Activated CD8-positive, alpha-beta memory T cell treated with anti-CD3 and anti-CD28 coated beads for 1 hour (primary cell): ENCODE measurements at places on chromosomes 5 and 9.
A peak's percentile ranks its signal among the peaks of the same experiment; 100 is the strongest.

GRCh38 chr9:114284316-114285060, 38.4 kb upstream of the ORM1 start:
- DNase-seq, result no peak

DNA sequence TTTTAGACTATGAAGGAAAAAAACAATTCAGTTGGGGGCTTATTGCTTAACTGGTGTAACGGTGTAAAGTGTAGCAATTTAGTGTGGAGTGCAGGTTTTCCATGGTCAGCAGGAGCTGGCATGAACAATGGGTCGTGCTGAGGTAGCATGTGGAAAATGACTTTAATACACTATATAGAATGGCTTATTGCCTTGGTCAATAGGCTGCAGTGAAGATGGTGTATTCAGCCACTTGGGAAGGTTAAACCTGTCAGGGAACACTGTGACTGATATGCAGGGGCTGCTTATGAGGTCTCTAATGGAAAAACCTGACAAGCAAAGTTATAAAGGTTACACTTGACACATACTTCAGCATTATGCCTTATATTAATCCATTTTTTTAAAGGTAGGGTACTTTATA, 764.7 kb upstream of the ARRDC3 start:
- no peak for DNase-seq

GRCh38 chr5:98105681-98106080, 667.8 kb upstream of the RGMB start:
- no peak for DNase-seq

DNA sequence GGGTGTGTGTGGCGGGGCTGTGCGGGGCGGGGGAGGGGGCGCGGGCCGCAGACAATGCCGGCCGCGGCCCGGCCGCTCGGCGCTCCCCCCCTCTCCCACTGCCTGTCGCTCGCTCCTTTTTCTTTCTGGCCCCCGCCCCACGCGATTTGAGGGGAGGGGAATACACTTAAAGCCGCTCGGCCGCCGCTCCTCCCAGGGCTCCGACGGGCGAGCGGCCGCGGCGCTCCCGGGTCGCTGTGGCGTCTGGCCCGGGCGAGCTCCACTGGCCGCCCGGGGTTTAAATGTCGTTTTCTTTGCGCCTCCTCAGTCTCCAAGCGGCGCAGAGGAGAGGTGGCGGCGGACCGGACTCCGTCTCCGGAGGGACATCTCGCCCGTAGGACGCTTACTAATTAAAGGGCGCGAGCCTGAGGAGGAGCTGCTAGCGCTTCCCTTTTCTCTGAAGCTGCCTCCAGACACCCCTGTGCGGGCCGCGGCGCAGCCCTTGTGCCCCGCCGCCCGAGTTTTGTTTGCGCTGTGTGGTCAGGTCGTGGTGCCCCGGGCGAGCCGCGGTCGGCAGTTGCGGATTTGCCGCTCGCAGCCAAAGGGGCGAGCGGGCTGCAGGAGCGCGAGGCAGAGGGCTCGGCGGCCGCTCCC, 1.4 kb downstream of the ZSWIM6 start:
- DNase-seq, result no peak

- DNase-seq, result no peak
These were observed 56.6 kb downstream of the NDUFS4 start for GRCh38 chr5:53616939-53617549.

GRCh38 chr9:131098391-131099101, 2.2 kb downstream of the AIF1L start:
- no peak for DNase-seq

- DNase-seq, result no peak
These were observed 112.4 kb downstream of the CETN3 start for GRCh38 chr5:90297045-90297764.

DNA sequence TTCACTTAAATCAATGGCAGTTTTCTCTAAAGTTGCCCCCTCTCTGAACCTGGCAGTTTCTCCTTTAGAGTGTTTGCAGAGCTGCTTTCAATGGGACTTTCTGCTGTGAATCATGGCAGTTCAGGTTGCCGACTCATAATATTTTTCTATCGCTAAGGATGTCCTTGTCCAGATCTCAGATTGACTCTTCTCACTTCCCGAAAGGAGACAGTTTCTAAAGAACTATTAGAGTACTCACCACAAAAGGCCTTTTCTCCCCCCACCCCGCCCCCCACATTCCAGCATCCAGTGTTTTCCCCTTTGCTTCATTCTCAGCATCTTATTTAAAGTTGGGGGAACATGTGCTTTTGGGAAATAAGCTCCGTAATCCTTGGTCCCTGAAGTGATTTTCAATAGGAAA, 443.5 kb upstream of the KLF4 start:
- DNase-seq, result no peak

- DNase-seq, result no peak
These were observed 973 bp downstream of the PLPPR1 start for GRCh38 chr9:101029315-101030085.

DNA sequence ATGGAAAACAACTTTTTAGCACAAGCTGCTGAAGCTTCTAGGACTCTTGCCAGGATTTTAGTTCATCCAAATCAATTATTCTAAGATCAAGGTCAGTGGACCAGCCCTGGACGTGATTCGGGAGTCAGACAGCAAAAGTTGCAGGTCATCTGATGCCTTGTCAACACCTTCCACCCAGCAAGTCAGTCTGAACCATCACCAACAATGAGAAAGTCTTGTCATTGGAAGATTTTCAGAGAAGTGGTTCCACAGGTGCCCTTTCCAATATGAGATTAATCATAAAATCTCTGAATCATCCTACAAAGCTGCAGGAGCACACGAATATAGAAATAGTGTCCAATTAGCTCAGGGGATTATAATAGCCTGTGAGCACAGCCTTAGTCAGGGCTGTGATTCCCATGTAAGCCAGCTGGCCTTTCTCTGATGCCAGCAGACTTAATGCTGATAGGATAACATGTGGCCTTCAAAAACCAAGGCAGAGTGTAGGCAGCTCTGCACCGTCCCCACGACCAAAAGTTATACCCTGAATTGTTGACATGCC, 445.0 kb upstream of the TRPC7 start:
- DNase-seq, result no peak

GRCh38 chr5:142295960-142296860, 28.6 kb downstream of the SPRY4 start:
- DNase-seq, result no peak

GRCh38 chr9:84374013-84374412, 33.5 kb upstream of the SLC28A3 start:
- DNase-seq, result no peak

- DNase-seq, result no peak
These were observed 564.8 kb downstream of the ACTL7B start for GRCh38 chr9:108290839-108291585.

- no peak for DNase-seq
These were observed 14.6 kb upstream of the ARSI start for GRCh38 chr5:150317048-150318003.

DNA sequence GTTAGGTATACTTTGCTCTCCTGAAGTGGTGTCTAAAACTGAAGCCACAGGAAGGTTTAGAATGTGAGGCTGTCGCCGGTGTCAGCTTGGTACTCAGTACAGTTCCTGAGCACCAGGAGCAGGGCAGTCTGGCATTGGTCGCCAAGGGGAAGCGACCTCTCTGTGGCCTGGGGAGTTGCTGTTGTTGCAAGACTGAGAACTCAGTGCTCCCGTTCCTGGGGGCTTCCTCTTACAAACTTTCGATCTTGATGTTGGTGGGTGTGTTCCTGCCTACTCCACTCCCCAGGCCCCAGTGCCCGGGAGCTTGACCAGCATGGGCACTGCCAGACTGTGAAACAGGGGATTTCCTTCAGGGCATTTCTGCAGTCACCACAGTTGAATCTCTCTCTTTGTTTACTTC, 52.4 kb upstream of the PPARGC1B start:
- no peak for DNase-seq

DNA sequence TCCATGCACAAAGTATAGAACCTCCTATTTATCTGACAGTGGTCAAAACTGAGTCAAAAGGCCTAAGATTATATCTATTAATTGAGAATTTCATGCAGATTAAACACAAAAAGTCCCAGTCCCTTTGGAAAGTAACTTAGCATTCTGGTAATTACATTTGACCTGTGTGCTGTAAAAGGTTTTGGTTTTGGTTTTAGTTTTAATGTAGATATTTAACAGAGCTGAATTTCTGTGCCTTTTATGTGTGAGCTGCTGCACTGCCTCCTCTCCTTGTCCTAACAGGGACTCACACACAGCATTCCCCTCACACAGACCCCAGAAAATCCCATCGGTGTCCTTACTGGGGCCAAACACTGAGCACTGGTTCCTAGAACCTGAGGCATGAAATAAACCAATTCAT, 31.0 kb upstream of the FSD1L start:
- no peak for DNase-seq

DNA sequence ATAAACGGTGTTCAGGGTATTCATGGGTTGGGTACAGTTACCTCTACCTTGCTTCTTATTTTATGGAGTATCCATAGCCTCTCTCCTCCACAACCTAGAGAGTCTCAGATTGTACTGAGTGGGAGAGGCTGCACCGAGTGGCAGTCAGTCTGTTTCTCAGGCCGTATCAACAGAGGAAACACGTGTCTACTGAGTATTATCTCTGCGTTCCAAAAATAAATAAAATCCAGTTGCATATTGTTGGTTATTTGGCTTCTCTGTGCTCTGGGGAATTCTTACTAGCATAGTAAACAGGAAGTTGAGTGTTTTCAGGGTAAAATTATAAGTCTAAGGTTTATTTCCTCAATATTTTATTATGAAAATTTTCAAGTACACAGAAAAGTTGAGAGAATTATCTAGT, 231.0 kb downstream of the ARHGEF28 start:
- DNase-seq, result no peak

DNA sequence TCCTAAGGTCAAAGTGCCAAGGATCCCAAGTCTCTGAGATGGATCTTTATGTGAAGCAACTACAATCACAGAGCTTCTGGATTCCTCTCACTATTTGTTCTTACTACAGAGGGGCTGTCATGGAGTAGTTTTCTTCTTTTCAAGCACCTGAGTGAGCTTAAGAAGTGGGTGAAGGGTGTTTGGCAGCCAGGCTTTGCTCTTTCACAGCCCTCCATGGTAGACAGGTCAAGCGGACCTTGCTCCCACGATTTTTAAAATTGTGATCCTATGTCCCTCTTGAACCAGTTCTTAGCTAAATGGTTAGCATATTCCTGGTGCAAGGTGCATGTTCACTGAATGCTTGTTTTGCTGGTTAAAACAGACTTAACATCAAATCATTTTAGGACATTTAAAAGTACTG, 332.2 kb downstream of the GADD45G start:
- DNase-seq, result no peak

DNA sequence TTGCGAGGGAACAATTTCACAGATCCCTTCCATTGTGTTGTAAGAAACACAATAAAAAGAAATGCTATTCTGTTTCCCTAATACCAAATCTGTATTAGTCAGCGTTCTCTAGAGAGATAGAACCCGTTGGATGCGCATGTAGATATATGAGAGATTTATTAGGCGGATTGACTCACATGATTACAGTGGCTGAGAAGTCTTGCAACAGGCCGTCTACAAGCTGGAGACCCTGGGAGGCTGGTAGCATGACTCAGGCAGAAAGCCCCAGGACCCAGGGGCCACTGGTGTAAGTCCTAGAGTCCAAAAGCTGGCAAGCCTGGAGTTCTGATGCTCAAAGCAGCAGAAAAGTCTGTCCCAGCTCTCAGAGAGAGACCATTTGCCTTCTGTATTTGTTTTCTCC, 18.4 kb upstream of the IL17B start:
- DNase-seq, result no peak

GRCh38 chr9:129641750-129642585, at the start of gene ASB6:
Gene ASB6 (minus strand): TSS chr9:129642151. CDS start chr9:129641999, 152 bp downstream.
- peak; percentile 93 for DNase-seq

DNA sequence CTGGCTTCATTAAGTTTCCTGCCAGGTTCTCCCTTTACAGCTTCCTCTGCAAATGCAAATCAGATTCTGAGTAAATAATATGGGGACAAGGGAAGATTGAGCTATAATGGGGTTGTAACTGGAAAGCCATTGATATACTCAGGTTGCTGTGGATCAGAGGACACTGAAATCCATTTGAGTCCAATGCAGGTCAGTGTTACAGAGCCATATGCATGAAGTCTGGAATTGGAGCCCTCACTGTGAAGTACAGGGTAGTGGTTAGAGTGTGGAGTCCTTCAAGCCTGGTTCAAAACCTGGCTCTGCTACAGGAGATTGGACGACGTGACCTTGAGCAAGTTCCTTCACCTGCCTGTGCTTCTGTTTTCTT, 48.7 kb downstream of the TIMD4 start:
- no peak for DNase-seq

DNA sequence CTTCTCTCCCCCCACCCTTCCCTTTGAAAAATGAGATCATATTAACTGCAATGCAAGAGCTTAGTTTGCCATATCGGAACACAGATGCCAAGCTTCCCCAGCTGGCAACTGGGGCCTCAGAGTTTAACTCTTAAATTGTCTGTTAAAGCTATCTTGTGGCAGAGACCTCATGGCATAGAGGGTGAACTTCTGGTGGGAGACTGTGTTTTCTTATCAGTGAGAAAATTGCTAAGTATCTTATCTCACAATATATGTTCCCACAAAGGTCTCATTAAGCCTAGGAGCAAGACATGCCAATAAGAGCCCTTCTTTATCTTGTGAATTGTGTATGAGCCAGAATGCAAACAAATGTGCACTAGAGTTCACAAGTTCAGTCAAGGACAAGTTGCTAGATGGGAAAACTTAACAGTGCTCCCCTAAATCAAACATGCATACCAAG, 12.3 kb downstream of the NFIB start:
- no peak for DNase-seq

DNA sequence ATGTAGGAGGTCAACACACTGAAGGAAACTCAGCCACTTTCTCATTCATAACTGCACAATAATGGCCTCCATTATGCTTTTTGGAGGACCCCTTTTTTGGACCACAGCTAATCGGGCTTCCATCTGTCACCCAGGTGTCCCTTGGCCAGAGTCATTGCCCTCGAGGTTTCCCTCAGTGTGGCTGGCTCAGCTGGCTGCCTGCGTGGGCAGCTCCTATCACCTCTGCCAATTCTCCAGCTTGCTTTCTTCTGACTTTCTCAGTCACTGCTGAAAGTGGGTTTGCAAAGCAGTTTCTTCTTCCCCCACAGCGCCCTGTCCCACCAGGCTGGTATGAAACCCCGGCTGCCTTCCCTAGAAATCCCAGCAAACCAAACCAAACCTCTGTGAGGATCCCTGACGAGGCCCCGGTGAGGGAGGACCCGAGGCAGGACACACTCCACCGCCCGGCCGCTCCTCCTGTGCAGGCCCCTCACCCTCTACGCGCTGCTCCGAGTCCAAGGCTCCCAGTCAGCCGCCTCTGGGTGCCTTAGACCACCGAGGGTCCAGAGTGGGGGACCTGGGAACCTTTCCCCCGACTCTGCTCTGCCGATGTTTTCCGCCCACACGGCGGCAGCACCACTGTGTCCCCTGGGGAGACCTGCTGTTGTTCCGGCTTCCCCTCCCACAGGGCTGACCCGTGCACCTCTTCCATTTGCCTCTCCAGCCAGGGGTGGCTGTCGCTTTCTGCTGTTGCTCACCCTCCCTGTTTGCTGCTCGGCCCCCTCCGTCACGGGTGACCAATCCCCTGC, 109.5 kb downstream of the TENT4A start:
- DNase-seq, result no peak

GRCh38 chr5:10688651-10689171, 72.3 kb downstream of the DAP start:
- DNase-seq, result no peak

GRCh38 chr5:95057615-95058014, 227.3 kb downstream of the MCTP1 start:
- DNase-seq, result no peak
